H1 (cell line): ENCODE measurements at places on chromosomes 12 and 14.

DNA sequence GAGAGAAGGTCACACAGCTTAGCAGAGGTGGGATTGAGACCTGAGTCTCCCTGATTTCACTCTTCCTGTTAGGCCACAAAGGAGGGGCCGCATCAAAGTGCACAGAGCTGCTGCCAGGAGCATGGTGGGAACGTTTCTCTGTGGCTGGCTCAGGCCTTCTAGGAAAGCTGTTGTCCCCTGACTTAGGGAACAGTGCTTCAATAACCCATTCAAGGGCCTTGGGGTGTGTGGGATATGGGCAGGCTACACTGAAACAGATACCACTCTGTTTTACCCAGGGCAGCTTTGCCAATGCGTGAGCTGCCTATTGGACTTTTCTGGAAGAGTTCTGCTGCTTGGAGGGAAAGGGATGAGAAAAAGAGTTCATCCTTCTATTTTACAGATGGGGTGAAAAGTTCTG, 110.0 kb downstream of the ADCK1 start:
- DNase-seq, result no peak

DNA sequence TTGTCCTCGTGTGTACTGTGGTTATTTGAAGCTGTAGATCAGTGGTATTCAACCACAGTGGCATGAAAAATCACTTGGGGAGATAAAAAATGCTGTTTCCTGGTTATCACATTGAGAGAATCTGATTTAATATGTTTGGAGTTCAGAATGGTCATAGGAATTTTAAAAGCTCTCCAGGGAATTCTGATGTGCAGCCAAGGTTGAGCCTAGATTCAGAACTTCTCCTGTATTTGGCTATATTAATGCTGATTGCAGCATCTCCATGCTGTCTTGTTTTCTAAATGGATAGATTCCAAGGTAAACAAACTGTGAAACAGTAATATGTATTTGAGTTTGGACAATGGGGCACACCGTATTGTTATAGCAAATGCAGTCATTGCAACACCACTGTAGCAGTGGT, 982.2 kb upstream of the FBXO33 start:
- DNase-seq, result no peak

DNA sequence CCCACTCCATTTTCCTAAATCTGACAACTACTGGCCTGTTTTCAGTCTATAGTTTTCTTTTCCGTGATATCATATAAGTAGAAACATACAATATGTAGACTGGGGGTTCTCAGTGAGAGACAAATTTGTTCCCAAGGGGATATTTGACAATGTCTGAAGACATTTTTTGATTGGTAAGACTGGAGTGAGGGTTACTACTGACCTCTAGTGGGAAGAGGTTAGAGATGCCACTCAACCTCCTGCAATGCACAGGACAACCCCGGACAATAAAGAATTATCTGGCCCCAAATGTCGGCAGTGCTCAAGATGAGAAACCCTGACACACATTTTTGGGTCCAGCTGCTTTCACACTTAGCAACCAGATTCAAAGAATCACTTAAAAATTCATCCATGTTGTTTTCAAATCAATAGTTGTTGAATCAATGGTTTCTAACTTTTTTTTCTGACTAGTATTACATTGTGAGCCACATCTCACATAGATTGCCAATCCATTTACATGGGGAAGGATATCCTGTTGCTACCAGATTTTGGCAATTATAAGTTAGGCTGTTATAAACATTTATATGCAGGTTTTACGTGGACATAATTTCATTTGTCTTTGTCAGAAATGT, 307.1 kb downstream of the RPL10L start:
- no peak for DNase-seq

DNA sequence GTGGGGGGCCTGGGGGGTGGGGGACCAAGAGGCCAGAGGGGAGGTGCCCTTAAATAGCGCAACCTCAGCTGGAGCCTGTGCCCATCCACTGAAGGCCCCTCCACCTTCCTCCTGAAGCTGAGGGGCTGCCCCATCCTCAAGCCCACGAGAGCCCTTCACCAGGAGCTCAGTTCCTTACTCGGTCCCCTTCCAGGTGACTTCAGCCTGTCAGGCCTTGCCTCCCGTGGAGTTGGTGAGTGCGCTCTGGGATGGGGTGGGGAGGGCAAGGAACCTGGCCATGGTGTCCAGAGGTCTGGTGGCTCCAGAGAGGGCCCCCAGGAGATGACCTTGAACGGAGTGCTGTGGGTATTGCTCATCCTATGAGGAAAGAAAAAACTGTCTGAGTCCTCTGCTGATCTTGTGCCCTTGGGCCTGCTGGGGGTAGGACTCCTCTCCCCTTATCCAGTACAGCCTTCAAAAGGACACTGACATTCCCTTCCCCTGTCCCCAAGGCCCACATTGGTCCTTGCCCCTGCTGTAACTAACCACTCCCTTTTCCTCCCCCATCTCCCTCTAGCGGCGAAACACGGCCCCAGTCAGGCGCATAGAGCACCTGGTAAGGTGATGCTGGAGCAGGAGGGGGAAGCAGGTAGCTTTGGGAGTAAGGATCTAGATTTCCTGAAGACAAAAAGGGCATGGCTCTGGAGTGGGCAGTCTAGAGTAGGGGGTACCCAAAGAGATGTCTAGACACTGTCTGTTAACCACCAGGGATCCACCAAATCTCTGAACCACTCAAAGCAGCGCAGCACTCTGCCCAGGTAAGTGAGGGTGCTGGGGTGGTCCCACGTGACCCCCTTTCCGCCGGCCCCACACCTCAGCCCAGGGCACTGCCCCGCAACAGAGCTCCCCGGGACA, 3.6 kb downstream of the TNS2 start:
- no peak for DNase-seq

DNA sequence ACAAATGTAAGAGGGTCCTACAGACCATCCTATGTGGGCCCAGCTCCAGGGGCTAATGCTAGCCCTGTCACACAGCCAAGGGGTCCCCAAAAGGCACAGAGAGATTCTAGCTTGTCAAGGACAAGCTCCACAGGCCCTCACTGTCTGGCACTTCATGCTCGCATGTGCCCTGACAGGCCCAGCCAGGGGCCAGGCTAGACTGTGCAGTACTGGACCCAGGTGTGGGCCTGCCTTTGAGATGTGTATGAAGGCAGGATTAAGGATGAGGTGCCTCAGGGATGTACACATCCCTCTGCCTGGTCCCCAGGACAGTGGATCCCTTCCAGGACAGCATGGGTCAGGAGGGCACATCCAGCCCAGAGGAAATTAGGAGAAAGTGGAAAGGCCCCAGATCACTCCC, 57.8 kb downstream of the VWF start:
- DNase-seq, result no peak

- no peak for DNase-seq
Measured at GRCh38 chr12:109736552-109737108, 23.0 kb downstream of the FAM222A start.

GRCh38 chr12:27651201-27651600, 45.0 kb upstream of the REP15 start:
- DNase-seq, result no peak
